Nephron progenitor cell (in vitro differentiated cells): ENCODE measurements at places on chromosomes 4 and X.

DNA sequence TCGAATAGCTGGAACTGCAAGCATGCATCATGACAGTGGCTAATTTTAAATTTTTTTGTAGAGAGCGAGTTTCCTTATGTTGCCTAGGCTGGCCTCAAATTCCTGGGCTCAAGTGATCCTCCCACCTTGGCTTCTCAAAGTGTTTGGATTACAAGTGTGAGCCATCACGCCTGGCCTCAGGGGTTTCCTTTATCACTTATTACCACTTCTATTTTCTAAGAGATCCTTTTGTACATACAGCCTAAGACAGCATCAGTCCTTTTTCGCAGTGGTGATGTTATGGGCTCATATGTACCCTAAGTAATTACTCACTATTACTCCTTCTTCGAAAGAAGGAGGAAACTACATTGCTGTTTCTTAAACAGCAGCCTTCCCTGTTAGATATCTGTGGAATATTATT lies 54.1 kb upstream of the CDKN2AIP start:
- DNase-seq: no peak

DNA sequence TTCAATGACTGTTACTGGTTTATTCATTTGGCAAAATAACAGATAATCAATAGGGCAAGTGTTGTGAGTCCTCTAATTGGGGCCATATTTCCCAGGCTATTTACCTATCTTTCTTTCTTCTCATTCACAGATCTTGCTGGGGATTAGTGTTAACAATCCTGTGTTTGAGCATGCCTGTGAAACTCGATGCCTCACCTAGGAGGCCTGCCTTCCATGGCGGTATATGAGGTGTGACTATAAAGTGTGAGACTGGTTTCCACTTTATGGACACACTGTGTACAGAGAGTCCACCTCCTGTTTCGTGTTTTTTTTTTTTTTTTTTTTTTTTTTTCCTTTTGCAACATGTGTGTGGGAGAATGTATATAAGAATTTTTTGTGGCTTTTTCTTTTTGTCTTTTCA lies 199.3 kb downstream of the BMPR1B start:
- DNase-seq: peak; percentile 13

DNA sequence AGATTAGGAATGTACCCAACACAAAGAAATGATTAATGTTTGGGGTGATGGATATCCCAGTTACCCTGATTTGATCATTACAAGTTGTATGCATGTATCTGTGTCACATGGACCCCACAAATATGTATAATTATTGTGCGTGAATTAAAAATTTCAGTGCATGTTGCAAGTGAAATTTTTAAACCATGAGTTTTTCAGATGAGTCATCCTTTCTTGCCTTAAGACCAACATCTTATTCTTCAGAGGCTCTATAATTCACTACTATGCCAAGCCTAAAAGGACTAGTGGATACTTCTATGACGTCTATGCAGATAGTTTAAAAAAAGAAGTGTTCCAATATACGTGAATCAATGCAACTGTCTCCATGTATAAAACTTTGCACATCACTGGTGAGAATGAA lies 113.0 kb upstream of the SH3RF1 start:
- no peak for DNase-seq

DNA sequence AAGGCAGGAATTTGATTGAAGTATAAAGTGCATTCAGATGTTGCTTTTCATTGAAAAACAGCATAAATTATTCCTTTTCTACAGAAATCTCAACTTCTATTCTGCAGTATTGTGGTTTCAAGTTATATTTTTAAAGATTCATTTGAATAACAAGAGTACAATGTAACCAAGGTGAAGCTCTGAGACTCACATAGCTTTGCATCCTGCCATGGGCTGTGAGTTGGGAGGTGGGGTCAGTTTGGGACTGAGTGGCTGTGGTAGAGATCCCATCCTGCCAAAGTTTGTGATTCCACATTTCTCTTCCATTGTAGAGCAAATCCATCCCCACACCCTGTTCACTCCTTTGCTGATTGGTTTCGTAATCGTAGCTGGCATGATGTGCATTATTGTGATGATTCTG lies 69.2 kb downstream of the KIT start:
- no peak for DNase-seq
